ENCODE measurements at places on chromosomes 13 and 19. TPM values are rescaled to one million over a fixed set of nuclear protein-coding genes. Genes with fewer than 3 reads are reported as not detected.

The DCLK1 gene
- not detected for total RNA-seq

The PTGIR gene
- 0.05 TPM for total RNA-seq

The UBE2S gene
- 144 TPM for total RNA-seq

The KLF1 gene
- total RNA-seq, result not detected

The PDS5B gene
- 9.7 TPM for total RNA-seq

The DACH1 gene
- not detected for total RNA-seq

The DUS3L gene
- 21.9 TPM for total RNA-seq

The DENND1C gene
- total RNA-seq, result 0.05 TPM

The ZNF135 gene
- total RNA-seq, result 1.0 TPM

The SMIM24 gene
- not detected for total RNA-seq
